LNCaP clone FGC (cell line): ENCODE measurements at places on chromosomes 4 and X.

DNA sequence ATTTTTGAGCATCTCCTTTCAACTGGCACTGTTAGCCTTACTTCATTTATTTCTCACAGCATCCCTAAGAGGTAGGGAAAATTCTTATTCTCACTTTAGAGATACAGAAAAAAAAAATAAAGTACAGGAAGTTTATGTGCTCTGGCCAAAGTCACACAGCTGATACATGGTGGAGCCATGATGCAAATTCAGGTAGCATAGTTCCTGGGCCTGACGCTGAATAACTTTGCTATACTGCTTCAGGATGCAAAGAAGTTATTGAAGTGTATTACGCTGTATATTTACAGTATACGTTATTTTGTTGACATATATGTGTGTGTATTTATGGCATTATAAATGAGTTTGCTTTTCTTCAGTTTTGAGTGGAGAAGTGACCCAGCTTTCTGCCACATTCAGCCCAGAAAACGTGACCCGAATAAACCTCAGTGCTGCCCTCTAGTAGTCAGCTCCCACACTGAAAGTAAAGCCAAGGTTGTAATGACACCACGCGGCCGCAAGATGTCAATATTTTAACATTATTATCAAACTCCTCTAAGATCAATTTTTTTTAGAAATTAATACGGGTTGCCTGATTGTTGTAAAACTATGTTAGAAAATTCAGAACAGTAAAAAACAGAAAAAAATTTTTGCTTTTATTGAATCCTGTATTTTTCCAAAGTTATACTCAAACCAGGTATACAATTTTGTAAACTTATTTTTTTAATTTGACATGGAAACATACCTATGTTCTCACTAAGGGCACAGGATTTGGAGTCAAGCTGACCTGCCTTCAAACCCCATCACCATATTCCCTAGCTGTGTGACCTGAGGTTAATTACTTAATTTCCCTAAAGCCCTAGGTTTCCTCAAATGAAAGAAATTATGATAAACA lies 3.8 kb upstream of the GUCY2F start:
- no peak for DNase-seq

- DNase-seq: no peak
These were observed 165.1 kb downstream of the TSPAN5 start for GRCh38 chr4:98493296-98493695.

GRCh38 chr4:145189981-145190380 lies 9.6 kb upstream of the OTUD4 start:
- no peak for DNase-seq

GRCh38 chr4:21885241-21885640 lies 63.3 kb downstream of the KCNIP4 start:
- no peak for DNase-seq

GRCh38 chrX:78024349-78025059 lies 55.1 kb upstream of the PGAM4 start:
- DNase-seq: no peak

GRCh38 chr4:67723949-67724348 lies 23.0 kb upstream of the UBA6 start:
- no peak for DNase-seq

DNA sequence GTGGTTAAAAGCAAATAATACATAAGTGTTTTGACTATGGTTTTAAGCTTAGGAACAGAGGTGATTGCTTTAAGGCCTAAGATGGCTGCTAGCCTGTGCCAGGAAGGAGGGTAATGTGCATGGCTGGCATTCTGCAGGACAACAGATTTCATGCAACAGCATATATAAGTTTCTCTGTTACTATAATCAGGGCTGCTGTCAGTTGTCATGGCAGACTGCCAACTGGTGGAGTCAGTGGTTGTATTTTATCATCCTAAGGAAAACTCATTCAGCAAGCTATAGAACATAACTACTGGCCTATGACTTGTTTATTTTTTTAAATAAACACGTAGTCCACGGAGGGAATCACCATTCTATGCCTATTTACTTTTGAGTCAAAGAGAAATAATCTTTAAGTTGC lies 77.7 kb upstream of the DCAF8L1 start:
- no peak for DNase-seq

- no peak for DNase-seq
These were observed 11.9 kb upstream of the ADH7 start for GRCh38 chr4:99447079-99447478.

- no peak for DNase-seq
These were observed 48.0 kb downstream of the RAPGEF2 start for GRCh38 chr4:159150821-159151390.

DNA sequence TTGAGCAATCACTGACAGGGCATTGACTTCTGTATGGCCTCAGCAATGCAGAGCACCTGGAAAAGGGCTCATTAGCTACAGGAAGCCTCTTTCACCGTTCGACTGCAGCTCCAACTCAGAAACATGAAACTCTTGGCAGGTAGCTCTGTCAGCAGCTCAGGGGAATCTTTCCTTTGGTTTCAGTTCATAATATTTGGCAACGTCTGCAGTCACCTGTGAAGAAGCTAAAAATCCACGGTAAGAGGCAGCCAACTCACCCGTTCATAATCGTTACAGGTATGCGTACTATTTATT lies 354.9 kb downstream of the CAMK2D start:
- peak; percentile 43 for DNase-seq

DNA sequence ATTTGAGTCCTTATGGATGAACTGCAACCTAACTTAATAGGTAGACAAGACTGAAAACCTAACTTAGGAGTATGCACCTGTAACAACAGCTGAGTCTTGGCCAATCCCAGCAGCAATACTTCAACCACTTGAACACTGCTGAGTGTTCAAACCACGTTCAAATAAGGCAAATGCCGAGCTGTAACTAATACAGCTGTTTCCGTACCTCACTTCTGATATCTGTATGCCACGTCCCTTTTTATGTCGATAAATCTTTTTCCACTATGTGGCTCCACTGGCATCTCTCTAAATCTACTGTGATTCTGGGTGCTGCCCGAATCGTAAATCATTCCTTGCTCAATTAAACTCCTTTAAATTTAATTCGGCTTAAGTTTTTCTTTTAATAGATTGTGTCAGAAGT lies 459.7 kb downstream of the INPP4B start:
- DNase-seq: no peak
